ENCODE measurements at places on chromosomes 12 and 14.

GRCh38 chr14:91321131-91321530 is 76.6 kb upstream of the GPR68 start:
- DNase-seq: no peak

GRCh38 chr12:61422786-61423185 is 837.4 kb upstream of the USP15 start:
- no peak for DNase-seq

GRCh38 chr12:107649661-107650061 is 35.9 kb upstream of the PWP1 start:
- no peak for DNase-seq

DNA sequence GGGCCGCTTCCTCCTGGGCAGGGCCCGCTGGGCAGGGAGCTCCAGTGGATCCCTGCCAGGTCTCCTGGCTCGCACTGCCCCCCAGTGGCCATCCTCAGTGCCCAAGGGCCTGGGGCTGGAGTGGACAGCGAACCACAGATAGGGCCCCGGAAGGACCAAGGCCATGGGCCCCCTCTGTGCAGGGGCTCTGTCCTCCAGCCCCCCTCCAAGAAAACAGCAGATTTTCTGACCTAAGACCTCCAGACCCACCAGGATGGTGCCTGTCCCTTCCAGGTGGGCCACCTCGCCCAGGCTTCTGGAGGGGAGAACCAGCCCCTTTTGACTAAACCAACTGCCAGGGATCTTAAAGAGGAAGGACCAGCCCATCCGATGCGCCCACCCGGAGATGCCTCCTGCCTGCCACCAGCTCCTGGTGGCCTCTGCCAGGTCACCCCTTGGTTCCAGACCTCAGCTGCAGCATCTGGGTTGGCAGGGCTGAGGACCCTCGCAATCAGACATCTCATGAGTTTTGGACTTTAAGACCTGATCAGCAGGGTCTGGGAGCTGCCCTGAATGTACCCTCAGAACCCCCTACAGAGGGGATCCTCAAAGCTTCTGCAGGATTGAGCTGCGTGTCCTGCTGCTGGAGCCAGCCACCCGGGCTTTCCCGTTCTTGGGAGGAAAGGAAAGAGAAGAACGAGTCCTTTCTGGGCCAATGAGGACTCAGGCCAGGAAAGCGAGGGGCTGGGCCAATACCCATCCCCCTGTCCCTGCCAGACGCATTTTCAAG is 325.8 kb upstream of the DIO3 start:
- peak; percentile 6 for DNase-seq

- DNase-seq: no peak
These were observed 67.6 kb upstream of the CSRP2 start for GRCh38 chr12:76946446-76946845.

DNA sequence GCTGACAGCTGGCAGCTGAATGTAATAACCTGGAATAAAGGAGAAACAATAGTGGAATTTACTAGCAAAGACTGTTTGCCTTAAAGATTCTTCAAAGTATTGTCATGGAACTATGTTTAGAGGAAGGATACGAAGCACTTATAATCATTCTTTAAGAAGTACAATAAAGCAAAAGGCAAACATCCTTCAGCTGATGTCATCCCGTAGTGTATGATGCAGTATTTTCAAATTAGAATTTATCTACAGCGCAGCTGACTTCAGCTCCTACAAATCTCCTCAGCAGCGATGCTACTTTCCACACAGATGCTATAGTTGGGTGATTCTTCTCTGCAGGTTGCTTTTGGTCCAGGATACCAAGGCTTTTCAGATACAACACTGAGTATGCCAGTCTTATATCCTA is 31.5 kb downstream of the CLEC1A start:
- DNase-seq: no peak

GRCh38 chr12:40158592-40159111 is 52.8 kb upstream of the SLC2A13 start:
- DNase-seq: no peak

- DNase-seq: no peak
These were observed 9.7 kb downstream of the PDE6H start for GRCh38 chr12:14982562-14982961.

GRCh38 chr14:55579724-55580469 is at the start of gene KTN1:
Gene KTN1, plus strand, starts transcription at chr14:55580207. Its CDS starts 31,842 bp downstream, at chr14:55612049.
- peak; percentile 85 for DNase-seq

GRCh38 chr14:65277580-65278270 is 134.8 kb upstream of the FUT8 start:
- DNase-seq: no peak

DNA sequence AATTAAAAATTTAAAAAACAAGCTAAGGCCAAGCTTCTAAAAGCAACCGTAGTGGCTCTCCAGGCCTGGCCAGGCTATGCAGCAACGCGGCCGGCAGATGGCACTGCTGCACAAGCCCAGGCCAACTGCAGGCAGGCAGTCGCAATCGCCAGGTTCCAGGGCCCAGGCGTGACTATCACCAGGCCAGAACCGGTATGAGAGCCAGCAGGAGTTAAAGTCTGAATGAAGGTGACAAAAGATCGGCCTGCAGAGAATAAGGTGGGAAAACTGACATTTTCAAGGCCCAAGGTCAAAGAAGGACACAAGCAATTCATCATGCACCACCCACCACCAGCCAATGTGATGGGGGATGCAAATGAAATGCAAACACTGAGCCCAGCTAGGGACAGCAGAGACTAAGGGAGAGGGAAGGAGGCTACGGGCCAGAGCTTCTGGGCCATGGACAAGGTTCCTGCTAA is 43.6 kb upstream of the ANO2 start:
- peak; percentile 71 for DNase-seq

DNA sequence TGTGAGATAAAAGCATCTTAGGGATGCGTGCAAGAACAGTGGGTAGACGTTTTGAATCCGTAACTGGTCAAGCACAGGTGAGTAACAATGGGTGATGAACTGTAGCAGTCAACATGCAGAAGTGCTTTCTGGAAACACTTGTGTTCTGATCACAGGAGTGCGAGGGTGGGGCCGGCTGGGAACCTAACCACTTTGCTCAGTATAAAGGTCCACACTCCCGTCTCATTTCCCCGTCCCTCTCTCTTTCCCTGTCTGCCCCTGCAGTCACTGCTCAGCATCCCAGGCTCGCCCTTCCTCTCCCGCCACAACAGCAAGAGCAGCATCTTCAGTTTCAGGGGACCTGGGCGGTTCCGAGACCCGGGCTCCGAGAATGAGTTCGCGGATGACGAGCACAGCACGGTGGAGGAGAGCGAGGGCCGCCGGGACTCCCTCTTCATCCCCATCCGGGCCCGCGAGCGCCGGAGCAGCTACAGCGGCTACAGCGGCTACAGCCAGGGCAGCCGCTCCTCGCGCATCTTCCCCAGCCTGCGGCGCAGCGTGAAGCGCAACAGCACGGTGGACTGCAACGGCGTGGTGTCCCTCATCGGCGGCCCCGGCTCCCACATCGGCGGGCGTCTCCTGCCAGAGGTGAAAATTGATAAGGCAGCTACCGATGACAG is 127.1 kb downstream of the FIGNL2 start:
- DNase-seq: peak; percentile 47

GRCh38 chr12:98149270-98149669 is 366.1 kb upstream of the TMPO start:
- no peak for DNase-seq

GRCh38 chr14:105258846-105259245 is 10.5 kb downstream of the BTBD6 start:
- no peak for DNase-seq

- DNase-seq: no peak
These were observed 28.5 kb downstream of the OSBPL8 start for GRCh38 chr12:76531056-76531455.

DNA sequence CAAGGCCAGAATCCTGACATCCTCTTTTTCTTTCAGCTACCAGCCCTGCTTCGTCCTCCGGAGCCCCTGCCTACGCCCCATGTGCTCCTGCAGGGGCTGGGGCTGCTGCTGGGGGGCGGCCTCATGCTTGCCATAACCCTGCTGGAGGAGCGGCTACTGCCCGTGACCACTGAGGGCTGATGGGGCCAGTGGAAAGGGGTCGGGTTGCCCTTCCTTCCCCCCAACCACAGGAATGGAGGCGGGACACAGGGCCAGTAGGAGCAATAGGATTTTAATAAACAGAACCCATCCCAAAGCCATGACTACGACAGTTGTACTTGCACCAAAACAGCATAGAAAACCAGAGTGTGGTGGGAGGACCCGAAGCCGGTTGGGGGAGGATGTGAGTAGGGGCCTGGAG is 7.7 kb downstream of the SLC39A5 start:
- no peak for DNase-seq

DNA sequence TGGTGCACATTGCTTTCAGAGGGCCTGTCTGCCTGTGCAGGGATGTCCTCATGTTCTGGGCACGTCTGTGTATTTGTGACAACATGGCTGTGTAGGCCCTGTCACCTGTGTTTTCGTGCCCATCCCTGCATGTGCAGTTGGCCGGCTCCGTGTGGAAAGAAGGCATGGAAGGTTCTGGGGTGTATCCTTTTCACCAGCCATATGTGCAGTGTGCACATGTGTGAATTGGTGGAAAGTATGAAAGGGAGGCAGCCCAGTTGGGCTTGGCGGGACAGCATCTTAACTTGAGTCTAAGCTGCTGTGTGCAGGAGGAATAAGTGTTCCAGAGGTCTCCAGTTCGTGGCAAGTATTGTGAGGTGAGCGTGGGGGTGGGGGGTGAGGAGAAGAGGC is 669 bp downstream of the TSPAN11 start:
- no peak for DNase-seq

- DNase-seq: no peak
These were observed 731.9 kb downstream of the NRXN3 start for GRCh38 chr14:78902010-78902623.

- no peak for DNase-seq
These were observed 228.2 kb upstream of the SYT1 start for GRCh38 chr12:78636231-78636855.

DNA sequence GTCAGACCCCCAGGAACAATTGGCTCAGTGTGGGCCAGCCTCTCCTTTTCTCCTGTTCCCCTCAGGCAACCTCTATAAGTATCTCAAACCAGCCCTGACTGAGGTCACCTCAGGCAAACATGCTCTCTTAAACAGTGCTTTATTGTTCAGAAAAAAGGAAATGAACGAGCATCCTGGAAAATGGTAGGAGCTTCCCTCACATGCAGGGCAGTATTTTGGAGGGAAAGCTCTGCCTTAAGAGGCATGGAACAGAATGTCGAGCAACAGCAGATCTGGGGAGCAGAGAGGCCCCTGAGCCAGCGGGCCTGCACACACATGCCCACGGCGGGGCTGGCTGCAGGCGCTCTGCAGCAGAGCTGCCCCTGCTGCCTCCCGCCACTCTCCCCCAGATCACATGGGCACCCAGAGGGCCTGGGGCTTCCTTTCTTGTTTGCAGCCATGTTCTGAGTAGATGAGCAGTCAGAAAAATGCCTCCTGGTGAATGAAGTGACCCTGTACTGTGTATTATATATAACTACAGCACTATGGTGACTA is 42.0 kb downstream of the MOK start:
- DNase-seq: no peak

GRCh38 chr12:101929365-101930041 is 52.1 kb downstream of the DRAM1 start:
- DNase-seq: no peak

- DNase-seq: no peak
These were observed 20.6 kb downstream of the CNIH1 start for GRCh38 chr14:54420478-54421142.

- DNase-seq: no peak
These were observed 290.3 kb downstream of the PAWR start for GRCh38 chr12:79400481-79400880.

GRCh38 chr12:102406033-102406584 is 74.3 kb downstream of the IGF1 start:
- DNase-seq: no peak

- DNase-seq: no peak
These were observed 78.2 kb upstream of the STAC3 start for GRCh38 chr12:57329219-57329618.

GRCh38 chr14:24058260-24058950 is 6.6 kb downstream of the CARMIL3 start:
- no peak for DNase-seq

DNA sequence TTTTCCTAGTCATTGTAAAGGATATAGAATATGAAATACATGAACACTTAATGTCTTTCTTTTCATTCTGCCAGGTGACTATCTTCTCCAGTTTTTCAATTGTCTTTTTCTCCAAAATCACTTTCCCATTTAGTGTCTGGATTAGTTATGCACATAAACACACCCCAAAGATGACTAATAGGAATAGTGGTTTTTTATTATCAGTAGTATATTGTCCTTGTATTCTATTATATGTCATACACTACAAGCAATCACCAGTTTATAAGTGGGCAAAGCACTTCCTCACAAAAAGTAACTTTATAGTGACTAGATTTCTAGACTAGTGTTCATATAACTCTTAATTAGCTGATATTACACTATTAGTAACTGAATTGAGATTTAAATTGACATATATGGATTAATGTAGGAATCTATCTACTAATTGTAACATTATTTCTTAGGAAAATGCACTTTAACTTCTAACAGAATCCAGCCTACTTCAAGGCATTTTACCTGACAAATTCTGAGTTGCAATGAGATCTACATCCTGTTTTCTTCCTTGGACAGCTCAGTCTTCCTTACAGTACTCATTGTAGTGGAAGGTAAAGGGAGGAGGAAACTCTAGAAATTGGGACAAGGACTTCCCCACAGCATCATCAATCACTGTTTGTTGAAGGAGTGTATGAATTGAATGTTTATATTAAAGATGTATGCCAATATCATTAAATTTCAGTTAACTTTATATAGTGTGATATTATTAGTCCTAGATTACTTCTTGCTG is 186.1 kb upstream of the GARIN2 start:
- no peak for DNase-seq

DNA sequence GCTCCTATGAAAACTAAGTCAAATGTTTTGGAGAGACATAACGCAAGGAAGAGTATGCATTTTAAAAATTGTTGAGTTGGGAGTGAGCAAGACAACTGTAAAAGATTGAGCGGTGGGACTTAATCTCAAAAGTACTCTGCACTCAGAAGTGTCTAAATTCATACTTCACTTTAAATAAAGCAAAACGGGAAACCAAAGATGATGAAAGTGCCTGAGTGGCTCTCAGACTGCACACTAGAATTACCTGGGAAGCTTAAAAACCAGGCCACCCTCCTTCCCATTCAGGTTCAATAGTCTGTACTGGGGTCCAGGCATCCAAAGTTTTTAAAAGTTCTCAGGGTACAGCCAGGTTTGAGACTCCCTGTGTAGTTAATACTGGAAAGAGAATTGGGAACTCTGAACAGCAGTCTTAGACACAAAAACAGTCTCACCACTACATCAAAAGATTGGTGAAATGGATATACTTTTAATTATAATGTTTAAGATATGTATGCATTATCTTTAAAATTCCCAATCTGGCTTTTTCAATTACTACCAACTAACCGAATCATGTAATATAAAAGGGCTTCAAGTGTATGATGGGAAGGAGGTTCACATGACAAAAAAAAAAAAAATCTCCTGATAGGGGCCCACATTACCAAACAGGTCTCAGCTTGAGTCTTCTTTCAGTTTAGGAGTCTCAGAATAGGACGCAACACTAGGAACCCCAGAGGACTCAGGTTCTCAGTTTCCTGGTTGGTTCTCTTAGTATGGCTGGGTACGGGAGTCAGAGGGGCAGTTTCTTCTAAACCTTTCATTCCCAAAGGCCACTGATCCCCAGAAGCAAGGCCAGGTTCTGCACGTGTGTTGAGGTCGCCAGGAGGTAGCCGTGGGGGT is 1.0 kb downstream of the HOMEZ start:
- no peak for DNase-seq

GRCh38 chr14:36021030-36021422 is 155.5 kb downstream of the PTCSC3 start:
- no peak for DNase-seq

All from stimulated activated CD4-positive, alpha-beta T cell treated with anti-CD3 and anti-CD28 coated beads, Interleukin-12 subunit alpha, Interleukin-12 subunit beta, amount 100 ng/mL, for 4 hours (primary cell).